ENCODE measurements at places on chromosomes 12 and 14.

- DNase-seq, result no peak
Observed at GRCh38 chr12:48765753-48766162, 23.1 kb downstream of the ADCY6 start.

DNA sequence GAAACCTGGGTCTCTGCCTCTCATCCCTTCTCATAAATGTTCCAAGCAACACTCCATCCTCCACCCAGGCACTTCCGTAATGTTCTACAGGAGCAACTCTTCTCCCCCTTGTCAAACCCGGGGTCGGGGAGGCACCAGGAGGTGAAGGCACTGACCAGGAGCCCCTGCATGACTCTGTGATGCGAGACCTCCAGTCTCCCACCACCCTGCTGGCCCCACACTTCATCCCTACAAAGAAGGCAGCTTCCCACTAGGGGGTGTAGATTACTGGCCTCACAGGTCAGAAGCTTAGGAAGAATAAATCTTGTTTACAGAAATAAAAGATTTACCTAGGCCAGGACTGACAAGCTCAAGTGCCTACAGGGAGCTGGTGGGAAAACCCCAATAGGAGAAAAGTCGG lies 47.2 kb downstream of the ERH start:
- DNase-seq, result no peak

- peak; percentile 93 for DNase-seq
Observed at GRCh38 chr14:51873221-51873893, 12.9 kb downstream of the GNG2 start.

- no peak for DNase-seq
Observed at GRCh38 chr12:57099766-57100165, 10.9 kb downstream of the NAB2 start.

- DNase-seq, result no peak
Observed at GRCh38 chr12:124177276-124177950, 117.5 kb upstream of the RFLNA start.

DNA sequence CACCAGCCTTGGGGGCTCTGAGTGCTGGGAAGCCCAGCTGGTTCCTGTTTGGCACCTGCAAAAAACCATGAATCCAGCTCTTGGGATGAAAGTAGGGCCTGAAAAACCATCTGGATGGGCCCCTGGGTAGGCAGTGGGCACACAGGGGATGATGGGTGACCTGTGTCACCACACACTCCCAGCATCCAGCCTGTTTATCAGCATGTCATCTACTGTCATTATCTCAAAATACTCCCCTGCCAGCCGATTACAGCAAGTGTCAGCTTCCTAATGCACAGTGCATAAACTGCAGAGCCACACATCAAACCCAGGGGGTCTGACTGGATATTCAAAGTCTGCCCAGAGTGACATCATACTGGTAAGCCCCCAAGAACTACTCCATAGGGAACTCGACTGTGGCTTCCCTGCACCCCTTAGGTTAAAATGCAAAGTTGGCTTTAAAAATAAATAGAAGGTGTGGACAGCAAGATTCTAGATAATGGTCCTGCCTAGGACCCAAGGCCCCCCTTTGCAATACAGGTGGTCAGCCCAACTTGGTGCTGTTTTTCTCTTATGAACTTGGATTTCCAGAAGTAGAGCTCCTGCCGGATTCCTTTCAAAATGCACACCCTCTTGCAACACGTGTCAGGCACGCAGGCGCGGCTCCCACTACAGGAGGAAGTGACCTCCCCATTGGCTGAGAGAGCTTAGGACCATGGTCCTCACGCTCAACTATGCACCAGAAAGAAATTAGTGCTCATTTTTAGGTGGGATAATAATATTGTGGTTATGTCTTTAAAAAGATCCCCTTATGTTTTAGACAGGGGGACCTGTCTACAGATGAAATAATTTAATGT lies 94.1 kb downstream of the GCH1 start:
- no peak for DNase-seq

DNA sequence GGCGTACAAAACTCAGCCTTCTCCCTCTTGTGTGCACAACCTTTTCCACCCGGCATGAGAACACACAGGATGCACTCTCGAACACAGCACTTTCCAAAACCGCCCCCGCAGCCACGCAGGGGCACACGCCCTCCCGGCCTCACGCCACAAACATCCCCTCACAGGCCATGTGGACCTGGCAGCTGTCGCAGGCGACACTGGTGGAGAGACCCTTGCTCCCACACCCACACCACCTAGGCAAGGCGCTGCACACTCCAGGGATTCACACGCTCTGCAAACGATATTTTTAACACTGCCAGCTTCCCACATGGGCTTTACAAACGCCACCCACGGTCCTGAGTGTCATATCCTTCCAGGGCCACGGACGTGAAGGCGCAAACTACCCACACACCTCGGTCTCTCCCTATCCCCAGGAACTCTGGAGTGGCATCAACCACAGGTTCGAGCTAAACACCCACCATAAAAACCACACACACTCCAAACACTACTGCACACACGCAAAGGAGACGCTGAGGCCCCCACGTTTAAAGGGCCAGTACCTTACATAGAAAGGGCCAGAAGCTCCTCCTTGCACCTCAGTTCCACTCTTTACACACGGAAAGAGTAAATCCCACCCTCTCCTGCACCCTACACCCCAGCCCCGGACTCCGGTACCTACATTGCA lies 12.4 kb upstream of the ITGB7 start:
- no peak for DNase-seq

GRCh38 chr14:78344290-78344689 lies 174.1 kb downstream of the NRXN3 start:
- DNase-seq, result no peak

GRCh38 chr12:32302218-32303173 lies 96.9 kb upstream of the FGD4 start:
- no peak for DNase-seq

- DNase-seq, result no peak
Observed at GRCh38 chr12:116266631-116267349, 10.7 kb downstream of the MED13L start.

DNA sequence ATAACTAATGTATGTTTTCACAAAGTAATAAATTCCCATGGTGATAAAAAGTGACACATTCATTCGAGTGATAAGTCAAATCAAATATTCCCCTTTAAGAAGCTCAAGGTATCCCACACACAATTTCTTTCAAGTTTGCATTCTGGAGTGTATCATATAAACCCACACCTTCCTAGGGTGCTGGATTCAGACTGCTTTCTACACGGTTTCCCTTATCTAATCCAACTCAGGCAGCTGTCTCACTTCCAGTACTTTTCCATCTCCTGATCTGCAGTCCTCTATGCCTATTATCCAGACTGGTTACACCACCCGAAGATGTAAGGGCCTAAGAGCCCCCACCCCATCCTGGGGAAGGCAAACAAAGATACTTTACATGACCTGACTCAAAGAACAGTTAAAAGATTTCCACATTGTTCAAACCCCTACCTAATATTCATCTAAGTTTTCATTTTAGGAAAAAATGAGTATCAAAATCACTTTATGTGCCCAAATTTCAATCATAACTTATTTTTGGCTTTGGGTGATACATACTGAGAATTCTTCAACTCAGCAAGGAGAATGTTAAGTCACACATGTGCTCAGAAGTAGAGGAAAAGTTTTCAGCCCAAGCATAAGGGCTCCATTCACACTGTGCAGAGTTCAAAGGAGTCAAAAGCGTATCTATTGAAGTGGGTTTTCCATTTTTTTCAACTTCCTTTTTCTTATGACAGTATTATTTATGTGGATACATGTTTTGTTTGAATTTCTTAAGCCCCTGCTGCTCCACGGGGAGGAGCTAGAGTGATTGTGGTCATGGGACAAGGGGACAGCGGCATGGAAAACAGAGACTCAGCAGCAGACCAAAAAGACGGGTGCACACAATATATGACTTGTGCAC lies 41.8 kb downstream of the CORO1C start:
- no peak for DNase-seq

DNA sequence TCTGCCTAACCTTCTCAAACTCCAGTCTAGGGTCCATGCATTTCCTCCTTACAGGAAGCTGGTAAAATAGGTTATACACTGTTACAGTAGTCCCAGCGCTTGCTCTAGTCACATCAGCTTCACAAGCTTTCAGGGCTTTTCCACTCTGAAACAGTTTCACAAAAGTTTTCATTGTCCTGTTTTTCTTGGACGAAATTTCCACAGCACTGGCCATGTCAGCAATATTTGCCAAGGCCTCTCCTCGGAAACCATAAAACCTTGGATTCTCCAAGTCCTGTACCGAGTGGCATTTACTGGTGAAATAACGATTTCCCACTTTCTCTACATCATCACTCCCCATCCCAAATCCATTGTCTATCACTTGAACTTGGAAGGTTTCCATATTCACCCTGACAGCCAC lies 2.1 kb downstream of the MLH3 start:
- no peak for DNase-seq

DNA sequence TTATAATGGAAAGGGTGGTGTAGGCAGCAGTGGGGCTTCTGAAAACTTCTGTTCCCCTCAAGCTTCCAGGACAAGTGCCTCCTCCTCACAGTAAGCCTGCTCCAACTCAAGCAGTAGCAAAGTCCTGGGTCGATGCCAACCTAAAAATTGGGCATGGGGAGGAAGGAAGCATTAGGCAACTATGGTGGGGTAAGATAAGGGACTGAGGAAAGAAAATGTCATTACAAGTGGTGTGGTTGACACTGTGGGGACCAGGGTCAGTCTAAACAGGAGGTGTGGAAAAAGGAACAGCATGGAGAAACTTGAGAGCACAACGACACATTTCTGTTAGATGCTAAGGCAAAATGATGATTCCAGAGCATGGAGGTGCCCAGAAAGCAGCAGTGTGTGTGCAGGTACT lies 34.9 kb downstream of the WIF1 start:
- DNase-seq, result no peak

- no peak for DNase-seq
Observed at GRCh38 chr14:56143025-56143424, 24.8 kb downstream of the PELI2 start.

- DNase-seq, result no peak
Observed at GRCh38 chr14:64912261-64912660, 2.0 kb upstream of the CHURC1 start.

GRCh38 chr12:115507560-115507889 lies 770.0 kb downstream of the MED13L start:
- DNase-seq, result no peak

- no peak for DNase-seq
Observed at GRCh38 chr12:87670448-87670847, 358.8 kb downstream of the C12orf50 start.

GRCh38 chr14:95425369-95426115 lies 90.9 kb downstream of the SYNE3 start:
- no peak for DNase-seq

GRCh38 chr12:57766464-57767304 lies at the start of gene CYP27B1:
Gene CYP27B1, minus strand, starts transcription at chr12:57767078. Its CDS starts 37 bp downstream, at chr12:57767041.
- no peak for DNase-seq

GRCh38 chr12:105616971-105617540 lies 286.6 kb downstream of the C12orf75 start:
- DNase-seq, result no peak

DNA sequence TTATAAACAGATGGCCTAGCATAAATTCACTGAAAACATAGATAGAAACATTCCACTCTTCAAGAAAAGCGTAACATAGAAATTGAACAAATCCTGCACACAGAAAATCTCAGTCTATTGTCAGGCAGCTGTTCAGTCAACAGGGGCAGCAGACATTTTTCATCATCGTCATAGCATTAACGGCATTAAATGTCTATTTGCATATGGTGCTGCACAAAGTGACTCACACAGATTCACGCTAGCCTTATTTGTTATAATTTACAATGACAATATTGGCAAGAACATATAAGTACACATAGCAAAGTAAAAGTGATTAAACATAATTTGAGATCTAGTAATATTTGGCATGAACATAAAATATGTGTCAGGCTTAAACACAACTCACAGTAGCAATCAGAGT lies 95.7 kb downstream of the CEP128 start:
- no peak for DNase-seq

- no peak for DNase-seq
Observed at GRCh38 chr14:21915826-21916225, 242.2 kb upstream of the OR4E1 start.

- DNase-seq, result no peak
Observed at GRCh38 chr14:72607386-72608130, 286.3 kb downstream of the DPF3 start.

DNA sequence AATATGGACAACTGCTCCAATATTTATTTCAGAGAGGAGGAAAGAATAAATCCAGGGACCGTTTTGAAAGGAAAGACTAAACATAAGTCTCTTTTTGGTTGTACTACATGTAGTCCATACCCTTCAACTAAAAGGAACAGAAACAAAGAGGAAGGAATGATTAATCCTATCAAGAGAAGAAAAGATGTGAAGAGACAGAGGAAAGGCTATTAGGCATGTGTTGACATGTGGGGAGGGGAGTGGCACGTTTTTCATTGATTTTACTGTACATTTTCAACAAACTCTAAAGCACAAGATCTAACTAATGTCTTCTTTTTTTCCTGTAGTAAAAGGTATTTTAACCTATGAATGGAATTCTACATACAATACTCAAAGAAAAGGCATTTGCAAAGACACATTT lies 85.6 kb downstream of the NAV3 start:
- DNase-seq, result no peak

- no peak for DNase-seq
Observed at GRCh38 chr14:70268760-70269159, 80.0 kb upstream of the SLC8A3 start.

GRCh38 chr12:103392722-103393121 lies 103.0 kb downstream of the C12orf42 start:
- no peak for DNase-seq

GRCh38 chr12:124745891-124746570 lies 117.6 kb downstream of the SCARB1 start:
- DNase-seq, result peak; percentile 78

DNA sequence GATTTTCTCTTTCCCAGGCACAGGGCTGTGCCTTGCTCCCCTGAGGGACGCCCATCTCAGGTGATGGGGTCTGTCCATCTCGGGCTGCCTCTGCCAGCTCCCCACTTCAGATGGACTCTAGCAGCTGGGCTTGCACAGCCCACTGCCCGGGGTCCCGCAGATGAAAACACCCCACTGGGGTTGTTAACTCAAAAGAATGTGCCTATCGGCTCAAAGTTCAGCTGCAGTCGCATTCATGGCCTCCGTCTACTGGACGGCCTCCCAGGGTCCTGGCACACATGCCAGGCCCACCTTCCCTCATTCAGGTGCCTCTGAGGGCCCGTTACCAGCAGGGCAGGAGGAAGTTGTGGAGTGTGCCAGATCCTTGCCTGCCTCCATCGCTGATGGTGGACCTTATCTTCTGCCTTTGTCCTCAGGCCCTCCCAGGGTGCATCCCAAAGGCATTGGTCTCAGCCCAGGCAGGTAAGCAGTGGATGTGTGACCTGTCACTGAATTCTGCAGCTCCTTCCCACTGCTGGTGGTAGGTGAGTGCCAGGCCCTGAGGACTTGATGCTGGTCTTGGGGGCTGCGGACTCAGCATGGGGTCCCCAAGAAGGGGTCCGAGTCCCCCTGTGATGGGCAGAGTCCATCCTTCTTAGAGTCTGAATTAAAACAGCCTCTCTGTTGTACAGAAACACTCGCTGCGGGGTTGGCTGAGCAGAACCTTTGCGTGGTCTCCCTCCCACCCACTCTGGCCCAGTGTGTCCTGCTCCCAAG lies 324.6 kb upstream of the DIO3 start:
- DNase-seq, result no peak

GRCh38 chr12:49945394-49946080 lies 5.0 kb upstream of the AQP2 start:
- DNase-seq, result peak; percentile 34
